ENCODE measurements at places on chromosomes 12 and 14. TPM values are rescaled to one million over a fixed set of nuclear protein-coding genes. Genes with fewer than 3 reads are reported as not detected.

The RIN3 gene
- total RNA-seq = 23.3 TPM

The SPX gene
- not detected for total RNA-seq

The KCNJ8 gene
- total RNA-seq = not detected

The PPP1R36 gene
- not detected for total RNA-seq

The KRT1 gene
- not detected for total RNA-seq

The RAP1B gene
- 105 TPM for total RNA-seq

The KCNA1 gene
- 0.72 TPM for total RNA-seq

The SERPINA10 gene
- not detected for total RNA-seq

The KRT77 gene
- total RNA-seq = not detected

The SRRM4 gene
- not detected for total RNA-seq

- H3K4me1 ChIP-seq = no peaks in the 10 kb centered on the region
- no peaks in the 10 kb centered on the region for H3K27me3 ChIP-seq
- no peak overlapping the region for H3K4me3 ChIP-seq
- no peaks in the 10 kb centered on the region for H3K36me3 ChIP-seq
These were observed 260.1 kb upstream of the OR4E1 start for GRCh38 chr14:21933681-21934080.

- no peaks in the 10 kb centered on the region for H3K27me3 ChIP-seq
- H3K4me1 ChIP-seq = no peaks in the 10 kb centered on the region
- peaks cover 6% of the 10 kb centered on the region for H3K36me3 ChIP-seq
- DNase-seq = no peak
- H3K4me3 ChIP-seq = peak overlapping the region; percentile 85
These were observed 479 bp downstream of the KDM5A start for GRCh38 chr12:388541-389141.

DNA sequence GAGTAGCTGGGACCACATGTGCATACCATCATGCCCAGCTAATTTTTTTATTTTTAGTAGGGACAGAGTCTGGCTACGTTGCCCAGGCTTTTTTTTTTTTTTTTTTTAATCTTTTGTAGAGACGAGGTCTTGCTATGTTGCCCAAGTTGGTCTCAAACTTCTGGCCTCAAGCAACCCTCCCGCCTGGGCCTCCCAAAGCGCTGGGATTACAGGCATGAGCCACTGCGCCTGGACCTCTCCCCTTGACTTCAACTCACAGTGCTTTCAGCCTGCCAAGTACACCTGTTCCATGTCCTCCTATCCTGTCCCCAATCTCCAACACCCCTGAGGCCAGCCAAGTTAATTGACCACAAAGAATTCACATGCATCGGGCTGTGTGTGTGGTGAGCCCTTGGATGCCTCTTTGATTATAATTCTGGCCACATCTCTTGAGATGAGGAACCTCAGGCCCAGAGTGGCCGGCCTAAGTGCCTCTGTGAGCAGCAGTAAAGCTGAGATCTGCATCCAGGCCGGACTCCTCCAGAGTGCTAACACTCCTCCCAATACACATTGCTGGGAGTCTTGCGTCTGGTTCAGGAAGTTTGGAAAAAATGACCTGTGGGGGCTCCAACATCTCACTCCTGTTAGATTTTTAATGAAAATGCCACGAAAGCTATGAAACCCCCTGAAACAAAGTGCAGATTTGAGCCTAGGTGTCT is 6.8 kb downstream of the RAB35 start:
- peaks cover 44% of the 10 kb centered on the region for H3K4me1 ChIP-seq
- peak overlapping the region; percentile 56 for H3K27ac ChIP-seq
- DNase-seq = no peak
- peaks cover 17% of the 10 kb centered on the region for H3K36me3 ChIP-seq
- peak overlapping the region; percentile 62 for H3K4me3 ChIP-seq

DNA sequence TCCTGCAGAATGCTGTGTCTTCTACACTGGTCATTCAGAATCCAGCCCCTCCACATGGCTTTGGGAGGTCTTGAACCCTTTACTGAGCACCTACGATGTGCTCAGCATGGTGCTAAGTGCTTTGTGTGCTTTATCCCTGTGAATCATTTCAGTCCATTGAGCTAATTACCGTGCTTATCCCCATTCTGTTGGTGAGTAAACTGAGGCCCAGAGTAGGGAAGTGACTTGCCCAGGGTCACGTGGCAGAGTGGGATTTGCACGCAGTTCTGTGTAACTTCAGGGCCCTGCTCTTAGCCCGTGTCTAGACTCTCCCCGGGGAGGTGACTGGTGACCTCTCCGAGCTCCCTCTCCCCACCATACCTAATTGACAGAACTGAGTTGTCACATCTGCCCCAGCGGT is 27.4 kb downstream of the MVK start:
- H3K27me3 ChIP-seq = no peaks in the 10 kb centered on the region
- H3K4me1 ChIP-seq = no peaks in the 10 kb centered on the region
- no peak overlapping the region for H3K4me3 ChIP-seq
- no peak for DNase-seq
- H3K27ac ChIP-seq = no peak overlapping the region

- H3K36me3 ChIP-seq = no peaks in the 10 kb centered on the region
- no peaks in the 10 kb centered on the region for H3K27me3 ChIP-seq
- H3K4me3 ChIP-seq = no peak overlapping the region
- H3K27ac ChIP-seq = no peak overlapping the region
These were observed 32.1 kb downstream of the CMKLR1 start for GRCh38 chr12:108307006-108307405.

- peaks cover 4% of the 10 kb centered on the region for H3K4me1 ChIP-seq
- H3K4me3 ChIP-seq = no peak within 1 kb of the TSS
- no peak for DNase-seq
- H3K27ac ChIP-seq = no peak within 1 kb of the TSS
- H3K36me3 ChIP-seq = no peaks in the 10 kb centered on the region
These were observed at the start of gene TMEM121 for GRCh38 chr14:105525861-105526775. TMEM121 (plus strand) TSS chr14:105526583; CDS start chr14:105528835, 2,252 bp downstream.

- H3K27me3 ChIP-seq = no peaks in the 10 kb centered on the region
- no peaks in the 10 kb centered on the region for H3K4me1 ChIP-seq
- no peak overlapping the region for H3K4me3 ChIP-seq
- peaks cover 7% of the 10 kb centered on the region for H3K36me3 ChIP-seq
- no peak overlapping the region for H3K27ac ChIP-seq
These were observed 13.1 kb upstream of the CHD4 start for GRCh38 chr12:6620137-6620884.

- no peak for DNase-seq
- no peaks in the 10 kb centered on the region for H3K27me3 ChIP-seq
- H3K27ac ChIP-seq = no peak overlapping the region
- H3K4me1 ChIP-seq = no peaks in the 10 kb centered on the region
- no peaks in the 10 kb centered on the region for H3K36me3 ChIP-seq
These were observed 90.7 kb upstream of the NOS1 start for GRCh38 chr12:117452112-117452511.

- no peak overlapping the region for H3K27ac ChIP-seq
- no peak overlapping the region for H3K4me3 ChIP-seq
These were observed 3.2 kb downstream of the THTPA start for GRCh38 chr14:23559010-23559925.

DNA sequence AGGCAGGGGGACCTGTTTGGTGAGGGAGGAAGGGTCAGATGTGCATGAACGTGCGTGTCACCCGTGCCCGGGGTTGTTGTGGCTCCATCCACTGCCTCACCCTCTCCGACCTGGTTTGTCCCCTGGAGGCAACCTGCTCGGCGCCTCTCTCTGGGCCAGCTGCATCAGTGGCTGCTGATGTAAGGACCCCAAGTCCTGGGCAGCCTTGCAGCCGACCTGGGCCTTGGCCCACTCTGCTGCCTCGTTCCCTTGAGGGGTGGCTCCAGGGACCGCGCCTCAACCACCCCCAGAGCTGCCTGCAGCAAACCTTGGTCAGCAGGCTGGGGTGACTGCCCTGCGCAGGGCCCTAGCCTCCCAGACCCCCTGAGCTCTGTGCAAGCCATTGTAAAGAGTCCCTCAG is 351.7 kb downstream of the TMEM121 start:
- no peaks in the 10 kb centered on the region for H3K36me3 ChIP-seq
- no peaks in the 10 kb centered on the region for H3K4me1 ChIP-seq
- H3K27me3 ChIP-seq = no peaks in the 10 kb centered on the region
- no peak for DNase-seq

- DNase-seq = no peak
- H3K4me1 ChIP-seq = peaks cover 14% of the 10 kb centered on the region
- H3K27ac ChIP-seq = no peak within 1 kb of the TSS
- H3K27me3 ChIP-seq = no peaks in the 10 kb centered on the region
- H3K4me3 ChIP-seq = peak within 1 kb of the TSS; percentile 49
These were observed at the start of gene ACRBP for GRCh38 chr12:6647083-6647604. ACRBP (minus strand) TSS chr12:6647432; CDS start chr12:6647366, 66 bp downstream.

GRCh38 chr12:64610660-64611340 is 505 bp downstream of the RASSF3 start:
- no peaks in the 10 kb centered on the region for H3K27me3 ChIP-seq
- peaks cover 19% of the 10 kb centered on the region for H3K4me1 ChIP-seq
- DNase-seq = no peak
- H3K36me3 ChIP-seq = 0 out of 2 replicates have a peak, but pooled peaks cover 3% of the 10 kb centered on the region

GRCh38 chr14:90963343-90963742 is 97.1 kb downstream of the RPS6KA5 start:
- no peak overlapping the region for H3K27ac ChIP-seq
- no peaks in the 10 kb centered on the region for H3K36me3 ChIP-seq
- H3K4me1 ChIP-seq = no peaks in the 10 kb centered on the region
- H3K4me3 ChIP-seq = no peak overlapping the region
- no peaks in the 10 kb centered on the region for H3K27me3 ChIP-seq

GRCh38 chr12:43331935-43332334 is 220.1 kb downstream of the ADAMTS20 start:
- no peak overlapping the region for H3K4me3 ChIP-seq
- no peak for DNase-seq
- no peaks in the 10 kb centered on the region for H3K27me3 ChIP-seq
- no peaks in the 10 kb centered on the region for H3K4me1 ChIP-seq
- no peaks in the 10 kb centered on the region for H3K36me3 ChIP-seq

- H3K4me1 ChIP-seq = no peaks in the 10 kb centered on the region
- DNase-seq = no peak
- no peak overlapping the region for H3K27ac ChIP-seq
- no peaks in the 10 kb centered on the region for H3K27me3 ChIP-seq
- no peaks in the 10 kb centered on the region for H3K36me3 ChIP-seq
- no peak overlapping the region for H3K4me3 ChIP-seq
These were observed 594.1 kb downstream of the NRXN3 start for GRCh38 chr14:78764240-78764639.

DNA sequence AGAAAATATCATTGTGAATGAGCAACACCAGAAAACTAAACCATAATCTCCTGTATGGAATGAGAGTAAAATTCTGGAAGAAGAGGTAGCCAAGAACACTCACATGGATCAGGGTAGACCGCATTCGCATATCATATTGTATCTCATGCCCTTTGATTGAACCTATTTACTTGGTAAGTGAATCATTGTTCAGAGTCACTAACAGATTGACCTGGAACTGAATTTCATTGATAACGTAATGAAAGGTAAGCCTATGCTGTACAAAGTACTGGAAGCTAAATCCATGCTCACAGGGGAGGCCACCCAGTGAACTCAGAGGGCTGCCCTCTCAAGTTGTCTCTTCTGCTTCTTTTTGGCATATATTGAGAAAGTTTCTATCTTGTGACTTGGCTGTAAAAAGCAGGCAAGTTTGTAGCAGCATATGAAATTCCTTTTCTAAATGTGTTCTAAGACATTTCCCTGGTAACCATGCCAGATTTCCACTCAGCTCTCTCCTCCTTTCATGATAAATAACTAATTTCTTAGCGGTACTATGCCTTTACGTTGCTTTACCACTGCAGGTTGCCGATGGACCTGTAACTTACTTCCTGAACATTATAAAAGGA is 91.4 kb downstream of the PLCZ1 start:
- no peaks in the 10 kb centered on the region for H3K27me3 ChIP-seq
- no peak overlapping the region for H3K27ac ChIP-seq
- no peaks in the 10 kb centered on the region for H3K4me1 ChIP-seq
- H3K36me3 ChIP-seq = no peaks in the 10 kb centered on the region
- H3K4me3 ChIP-seq = no peak overlapping the region
- no peak for DNase-seq

- H3K36me3 ChIP-seq = no peaks in the 10 kb centered on the region
- H3K27me3 ChIP-seq = no peaks in the 10 kb centered on the region
- DNase-seq = no peak
- H3K4me3 ChIP-seq = no peak overlapping the region
These were observed 15.1 kb upstream of the KERA start for GRCh38 chr12:91072931-91073330.

DNA sequence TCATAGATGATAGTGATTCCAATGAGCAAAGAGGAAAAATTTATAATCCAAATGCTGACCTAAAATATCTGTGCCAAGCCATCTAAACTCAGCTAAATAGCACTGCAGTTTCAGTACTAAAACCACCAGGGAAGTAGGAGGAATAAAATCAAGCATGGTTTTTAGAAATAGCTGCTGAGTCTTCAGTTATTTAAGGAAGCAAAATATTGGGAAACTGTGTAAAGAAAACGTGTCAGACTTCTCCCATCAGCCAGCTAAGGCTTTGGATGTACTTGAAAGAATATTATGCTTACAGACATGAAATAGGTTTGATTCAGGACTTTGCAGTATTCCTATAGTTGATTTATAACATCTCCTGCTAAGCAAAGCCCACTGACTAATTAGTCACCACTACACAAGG is 24.7 kb downstream of the CLEC2D start:
- H3K4me3 ChIP-seq = no peak overlapping the region
- DNase-seq = no peak
- H3K36me3 ChIP-seq = peaks cover 27% of the 10 kb centered on the region
- H3K4me1 ChIP-seq = no peaks in the 10 kb centered on the region
- no peak overlapping the region for H3K27ac ChIP-seq
- H3K27me3 ChIP-seq = no peaks in the 10 kb centered on the region

DNA sequence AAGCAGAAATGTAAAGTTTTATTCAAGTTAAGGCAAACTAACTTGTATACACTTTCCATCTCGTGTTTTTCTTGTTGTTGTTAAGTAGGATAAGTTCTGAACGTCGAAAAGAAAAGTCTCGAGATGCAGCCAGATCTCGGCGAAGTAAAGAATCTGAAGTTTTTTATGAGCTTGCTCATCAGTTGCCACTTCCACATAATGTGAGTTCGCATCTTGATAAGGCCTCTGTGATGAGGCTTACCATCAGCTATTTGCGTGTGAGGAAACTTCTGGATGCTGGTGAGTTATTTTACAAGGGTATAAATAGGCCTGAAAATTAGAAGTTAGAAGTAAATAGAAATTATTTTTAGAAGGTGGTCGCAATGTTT is 25.0 kb downstream of the HIF1A start:
- no peak for DNase-seq
- no peak overlapping the region for H3K4me3 ChIP-seq
- peaks cover 2% of the 10 kb centered on the region for H3K36me3 ChIP-seq
- H3K27me3 ChIP-seq = no peaks in the 10 kb centered on the region
- peaks cover 20% of the 10 kb centered on the region for H3K4me1 ChIP-seq

GRCh38 chr14:22872833-22873520 is 1.4 kb downstream of the LRP10 start:
- no peaks in the 10 kb centered on the region for H3K27me3 ChIP-seq
- H3K4me3 ChIP-seq = peak overlapping the region; percentile 74
- peak overlapping the region; percentile 93 for H3K27ac ChIP-seq
- no peak for DNase-seq
- H3K4me1 ChIP-seq = peaks cover 8% of the 10 kb centered on the region

GRCh38 chr12:19643635-19644034 is 204.3 kb downstream of the AEBP2 start:
- H3K4me1 ChIP-seq = no peaks in the 10 kb centered on the region
- DNase-seq = no peak
- H3K27ac ChIP-seq = no peak overlapping the region
- no peak overlapping the region for H3K4me3 ChIP-seq

GRCh38 chr12:14614704-14615121 is 47.0 kb upstream of the PLBD1 start:
- H3K27ac ChIP-seq = peak overlapping the region; percentile 82
- H3K4me1 ChIP-seq = peaks cover 29% of the 10 kb centered on the region
- no peaks in the 10 kb centered on the region for H3K36me3 ChIP-seq
- no peaks in the 10 kb centered on the region for H3K27me3 ChIP-seq

Measured in GM12878 (cell line).